Neural crest cell (in vitro differentiated cells): ENCODE measurements at places on chromosomes 11 and 22. TPM values are rescaled to one million over a fixed set of nuclear protein-coding genes. Genes with fewer than 3 reads are reported as not detected.

Gene CASP1
- total RNA-seq = not detected in 2 replicates

Gene CDPF1
- total RNA-seq = 11.1 and 11.7 TPM in 2 replicates

Gene SLC22A8
- not detected in 2 replicates for total RNA-seq

Gene POLR2F
- 137 and 143 TPM in 2 replicates for total RNA-seq

Gene KLHL35
- 9.4 and 11.6 TPM in 2 replicates for total RNA-seq

Gene TRPM5
- total RNA-seq = 0.09 TPM in 2 replicates

Gene CCDC87
- total RNA-seq = 0.93 and 1.1 TPM in 2 replicates

Gene MEI1
- 0.16 and 0.48 TPM in 2 replicates for total RNA-seq

Gene ANKK1
- total RNA-seq = 0.09 TPM in 1 of 2 replicates, not detected in the other

Gene FXYD6
- 113 TPM in 2 replicates for total RNA-seq

Gene SHANK3
- total RNA-seq = 15.2 and 15.4 TPM in 2 replicates

Gene DERL3
- total RNA-seq = 5.7 TPM in 2 replicates

Gene PI4KA
- total RNA-seq = 82.0 and 85.8 TPM in 2 replicates

Gene SYCE3
- total RNA-seq = not detected in 2 replicates

Gene KCNQ1OT1
- total RNA-seq = 2.3 TPM in 2 replicates

Gene UBQLNL
- total RNA-seq = 0.09 and 0.20 TPM in 2 replicates

Gene IGLL1
- not detected in 2 replicates for total RNA-seq

Gene MUC2
- not detected in 2 replicates for total RNA-seq

Gene OR8H3
- total RNA-seq = not detected in 2 replicates

Gene HPX
- total RNA-seq = 4.3 and 6.0 TPM in 2 replicates

Gene ISX
- total RNA-seq = not detected in 2 replicates

Gene GGT5
- total RNA-seq = 0.56 and 0.59 TPM in 2 replicates

Gene OR6T1
- not detected in 2 replicates for total RNA-seq

Gene OR52E8
- total RNA-seq = not detected in 2 replicates

Gene IL18BP
- 10.7 and 10.8 TPM in 2 replicates for total RNA-seq

Gene KCNJ11
- total RNA-seq = 2.3 TPM in 2 replicates

Gene ROBO4
- 0.05 and 0.07 TPM in 2 replicates for total RNA-seq

Gene OR5A1
- not detected in 2 replicates for total RNA-seq

Gene SH3BP1
- total RNA-seq = 36.4 and 36.6 TPM in 2 replicates

Gene PNPLA5
- total RNA-seq = not detected in 2 replicates

Gene TANGO2
- total RNA-seq = 12.8 and 13.4 TPM in 2 replicates

Gene FIBIN
- 0.30 and 0.44 TPM in 2 replicates for total RNA-seq

Gene NLRP14
- 0.30 and 0.51 TPM in 2 replicates for total RNA-seq

Gene ANO3
- 0.33 and 0.39 TPM in 2 replicates for total RNA-seq

Gene OR52I1
- not detected in 2 replicates for total RNA-seq

Gene CHCHD10
- 35.8 and 38.8 TPM in 2 replicates for total RNA-seq

Gene MS4A6A
- total RNA-seq = not detected in 2 replicates

Gene FADS3
- total RNA-seq = 13.6 and 17.0 TPM in 2 replicates

Gene MPZL2
- total RNA-seq = not detected in 2 replicates

Gene TBX1
- not detected in 2 replicates for total RNA-seq

Gene CDC42EP2
- 2.3 and 4.0 TPM in 2 replicates for total RNA-seq

Gene FGF3
- not detected in 2 replicates for total RNA-seq

Gene SYT13
- total RNA-seq = 1.7 TPM in 2 replicates

Gene OR51F1
- total RNA-seq = not detected in 2 replicates

Gene OR5T3
- total RNA-seq = not detected in 2 replicates

Gene AMPD3
- total RNA-seq = 1.8 and 2.2 TPM in 2 replicates

Gene TESMIN
- total RNA-seq = 4.2 and 6.8 TPM in 2 replicates

Gene ZDHHC8
- total RNA-seq = 82.1 and 98.9 TPM in 2 replicates

Gene CD3E
- not detected in 2 replicates for total RNA-seq
